CD4-positive, alpha-beta T cell (primary cell): ENCODE measurements at places on chromosomes 2 and 18.
A peak's percentile ranks its signal among the peaks of the same experiment; 100 is the strongest.

DNA sequence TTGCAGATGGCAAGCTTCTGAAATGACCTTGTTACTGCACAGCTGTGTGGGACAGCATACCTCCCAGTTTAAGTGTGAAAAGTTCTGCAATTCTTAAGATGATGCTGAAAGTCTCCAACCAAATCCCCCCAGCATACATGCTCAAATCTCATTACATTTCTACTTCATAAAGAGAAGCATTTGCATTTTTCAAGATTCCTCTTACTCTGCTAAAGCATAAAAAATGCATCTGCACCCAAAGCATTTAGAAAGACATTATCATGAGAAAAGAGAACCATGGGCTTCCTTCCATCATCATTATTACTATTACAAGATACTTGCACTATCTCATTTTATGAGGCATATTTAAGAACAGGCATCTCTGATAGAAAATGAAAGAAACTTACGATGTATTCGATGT, 236.9 kb upstream of the REV1 start:
- DNase-seq, result no peak

GRCh38 chr18:39340418-39340817, 1774.8 kb upstream of the CELF4 start:
- DNase-seq, result no peak

DNA sequence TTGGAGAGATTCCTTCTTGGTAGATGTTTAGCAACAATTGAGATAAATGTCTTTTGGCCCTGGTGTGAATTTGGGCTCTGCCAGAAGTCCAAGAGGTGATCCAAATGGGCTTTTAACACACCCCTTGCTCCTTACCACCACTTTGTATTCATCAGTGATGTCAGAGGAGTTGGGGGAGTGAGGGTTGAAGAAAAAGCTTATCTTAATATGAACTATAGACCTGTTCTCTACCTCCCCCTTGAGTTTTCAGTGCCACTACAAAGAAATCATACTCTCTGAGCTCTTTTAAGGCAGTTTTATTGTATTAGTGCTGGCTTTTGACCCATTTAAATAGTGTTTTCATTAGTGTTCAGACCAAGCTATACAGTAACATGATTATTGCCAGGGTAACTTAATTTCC, 229.1 kb downstream of the PHLPP1 start:
- DNase-seq, result no peak

- no peak for DNase-seq
Measured at GRCh38 chr18:2797951-2798350, 48.9 kb upstream of the EMILIN2 start.

GRCh38 chr2:76684756-76685155, 837.4 kb downstream of the LRRTM4 start:
- DNase-seq, result no peak

GRCh38 chr2:233503947-233504637, 62.5 kb downstream of the USP40 start:
- DNase-seq, result no peak

DNA sequence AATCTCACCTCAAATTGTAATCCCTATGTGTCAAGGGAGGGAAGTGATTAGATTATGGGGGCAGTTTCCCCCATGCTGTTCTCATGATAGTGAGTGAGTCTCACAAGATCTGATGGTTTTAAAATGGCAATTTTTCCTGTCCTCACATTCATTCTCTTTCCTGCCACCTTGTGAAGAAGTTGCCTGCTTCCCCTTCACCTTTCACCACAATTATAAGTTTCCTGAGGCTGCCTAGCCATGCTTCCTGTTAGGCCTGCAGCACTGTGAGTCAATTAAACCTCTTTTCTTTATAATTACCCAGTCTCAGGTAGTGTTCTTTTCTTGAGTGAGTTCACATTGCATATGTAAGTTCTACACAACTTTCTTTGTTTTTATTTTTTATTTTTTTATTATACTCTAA, 271.5 kb downstream of the EXOC6B start:
- DNase-seq, result no peak

DNA sequence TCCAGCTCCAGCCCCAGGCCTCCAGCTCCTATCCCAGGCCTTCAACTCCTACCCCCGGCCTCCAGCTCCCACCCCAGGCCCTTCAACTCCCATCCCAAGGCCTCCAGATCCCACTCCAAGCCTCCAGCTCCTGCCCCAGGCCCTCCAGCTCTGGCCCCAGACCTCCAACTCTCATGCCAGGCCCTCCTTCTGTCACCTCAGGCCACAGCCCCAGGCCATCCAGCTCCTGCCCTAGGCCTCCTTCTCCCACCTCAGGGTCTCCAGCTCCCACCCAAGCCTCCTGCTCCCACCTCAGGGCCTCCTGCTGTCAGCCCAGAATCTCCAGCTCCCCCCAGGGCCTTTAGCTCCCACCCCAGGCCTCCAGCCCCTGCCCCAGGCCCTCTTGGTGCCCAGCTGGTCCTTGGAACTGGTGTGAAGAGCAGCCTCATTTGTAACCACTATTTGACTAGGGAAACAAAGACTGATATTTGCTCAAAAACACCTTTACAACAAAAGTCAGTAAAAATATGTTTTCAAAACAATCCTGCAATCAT, 67.8 kb upstream of the SALL3 start:
- DNase-seq, result no peak

- peak; percentile 66 for DNase-seq
Measured at GRCh38 chr2:118309946-118310680, 221.8 kb downstream of the INSIG2 start.

DNA sequence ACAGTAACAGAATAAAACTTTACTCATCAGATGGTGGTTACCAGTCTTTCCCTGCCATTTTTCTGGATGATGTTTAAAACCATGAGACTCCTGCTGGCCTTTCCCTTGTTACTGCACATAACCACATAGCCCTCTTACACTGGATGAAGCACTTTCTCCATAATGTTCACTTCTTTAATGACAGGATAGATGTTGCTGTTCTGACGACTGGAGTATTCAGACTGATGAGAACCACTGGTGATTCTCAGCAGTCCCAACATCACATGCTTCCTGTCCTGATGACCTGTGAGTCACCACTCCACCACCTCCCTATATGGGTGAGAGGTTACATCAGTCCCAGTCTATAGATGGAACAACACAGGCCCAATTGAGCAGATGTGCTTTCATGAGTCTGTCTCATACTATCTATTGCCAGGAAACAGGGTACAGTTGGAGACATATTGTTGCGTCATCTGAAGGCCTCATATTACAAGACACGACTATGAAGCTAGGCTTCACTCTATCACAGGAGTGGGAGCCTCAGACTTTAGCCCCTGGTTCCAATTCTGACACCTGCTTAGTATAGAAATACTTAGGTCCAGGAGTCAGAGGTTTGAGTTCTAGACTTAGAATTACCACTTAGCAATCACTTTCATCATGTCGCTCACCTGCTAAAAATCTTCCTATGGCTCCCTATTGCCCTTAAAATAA, 145.7 kb upstream of the KLF7 start:
- DNase-seq, result no peak

DNA sequence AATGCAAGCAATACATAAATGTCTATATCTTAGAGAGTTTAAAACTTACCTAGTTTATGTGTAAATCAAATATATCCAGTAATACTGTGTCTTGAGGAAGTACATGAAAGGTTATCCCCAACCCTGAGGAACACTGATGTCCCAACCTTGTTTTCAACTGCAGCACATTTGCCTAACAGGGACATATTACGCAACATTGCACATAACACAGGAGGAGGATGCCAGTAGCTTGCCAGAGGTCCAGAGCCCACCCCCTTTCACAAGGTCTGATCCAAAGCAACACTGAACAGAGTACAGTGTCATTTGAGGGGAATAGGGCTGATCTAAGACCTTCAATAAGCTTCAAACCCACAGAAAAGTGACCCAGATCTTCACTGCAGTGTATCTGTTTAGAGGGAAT, 678.5 kb downstream of the ARHGAP15 start:
- DNase-seq, result no peak

- no peak for DNase-seq
Measured at GRCh38 chr18:38557006-38557405, 991.4 kb upstream of the CELF4 start.

GRCh38 chr2:60641811-60642788, 88.6 kb upstream of the BCL11A start:
- DNase-seq, result no peak
